ENCODE measurements at places on chromosomes 12 and 14.

- DNase-seq = peak; percentile 33
These were observed 1.8 kb downstream of the ZDHHC22 start for GRCh38 chr14:77139540-77140358.

DNA sequence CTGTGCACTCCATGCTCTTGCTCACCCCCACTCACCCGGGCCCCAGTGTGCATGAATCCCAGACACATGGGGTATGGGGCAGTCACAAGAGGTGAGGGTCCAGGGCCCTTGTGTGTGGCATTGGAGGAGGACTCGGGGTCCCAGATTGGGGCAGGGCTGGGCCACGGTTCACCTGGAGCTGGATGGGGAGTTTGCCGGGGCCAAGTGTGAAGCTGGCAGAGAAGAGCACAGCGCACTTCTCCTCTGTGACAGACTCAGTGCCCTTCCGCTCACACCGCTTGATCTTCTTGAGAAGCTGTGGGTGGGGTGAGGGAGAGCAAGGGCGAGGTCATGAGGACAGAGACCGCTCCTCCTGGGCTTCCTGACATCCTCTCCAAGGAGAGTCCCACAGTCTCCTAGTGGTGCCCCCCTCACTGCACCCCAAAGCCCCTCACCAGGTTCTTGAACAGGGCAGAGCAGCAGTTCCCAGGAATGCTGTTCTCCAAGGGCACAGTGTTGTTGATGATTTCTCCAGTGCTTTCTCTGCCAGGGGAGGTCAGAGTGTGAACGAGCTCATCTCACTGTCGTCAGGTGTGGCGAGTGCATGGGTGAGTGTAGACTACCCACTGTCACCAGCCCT lies 6.8 kb downstream of the STAT6 start:
- no peak for DNase-seq

DNA sequence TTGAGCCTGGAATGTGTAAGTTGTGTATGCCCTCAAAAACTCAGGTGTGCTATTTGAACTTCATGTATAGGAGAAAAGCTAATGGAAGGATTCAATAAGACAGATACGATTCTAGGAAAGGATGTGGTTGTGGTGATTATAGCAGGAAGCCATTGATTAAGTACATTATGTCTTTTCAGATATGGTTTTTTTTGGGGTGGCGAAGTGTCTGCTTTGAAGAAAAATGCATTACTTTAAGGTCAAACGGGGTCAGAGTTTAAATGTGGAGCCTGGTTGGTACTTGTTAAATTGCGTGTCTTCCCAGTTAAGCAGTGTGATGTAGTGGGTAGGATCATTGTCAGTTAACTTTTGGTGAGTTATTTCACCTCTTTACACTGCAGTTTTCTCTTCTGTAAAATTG lies 13.0 kb upstream of the NUP107 start:
- DNase-seq = no peak

- peak; percentile 47 for DNase-seq
These were observed 545 bp downstream of the CPSF2 start for GRCh38 chr14:92122351-92122677.

GRCh38 chr14:77554816-77555599 lies 56.4 kb upstream of the ISM2 start:
- DNase-seq = no peak

- peak; percentile 72 for DNase-seq
These were observed 7.8 kb upstream of the TBX3 start for GRCh38 chr12:114691763-114692185.

- DNase-seq = peak; percentile 61
These were observed 13.2 kb downstream of the STK38L start for GRCh38 chr12:27257104-27257843.

DNA sequence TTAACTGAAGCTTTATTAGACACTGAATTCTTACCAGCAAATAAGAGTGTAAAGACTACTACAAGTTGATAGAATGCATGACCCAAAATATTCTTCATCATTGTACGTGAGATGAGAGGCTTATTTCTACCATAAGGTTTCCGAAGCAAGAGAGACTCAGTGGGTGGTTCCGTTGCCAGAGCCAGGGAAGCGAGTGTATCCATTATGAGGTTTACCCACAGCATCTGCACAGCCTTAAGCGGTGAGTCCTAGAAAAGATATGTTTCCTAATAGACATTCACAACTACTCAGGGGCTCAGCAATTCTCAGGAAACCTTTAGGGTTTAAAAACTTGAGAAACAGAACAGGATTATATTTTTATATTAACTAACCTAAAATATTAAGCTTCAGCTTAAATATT lies 77.8 kb upstream of the POC1B start:
- DNase-seq = no peak

- no peak for DNase-seq
These were observed 24.7 kb upstream of the AP4S1 start for GRCh38 chr14:31000629-31001338.

- DNase-seq = peak; percentile 65
These were observed 28.8 kb downstream of the OAS2 start for GRCh38 chr12:113007166-113007565.

DNA sequence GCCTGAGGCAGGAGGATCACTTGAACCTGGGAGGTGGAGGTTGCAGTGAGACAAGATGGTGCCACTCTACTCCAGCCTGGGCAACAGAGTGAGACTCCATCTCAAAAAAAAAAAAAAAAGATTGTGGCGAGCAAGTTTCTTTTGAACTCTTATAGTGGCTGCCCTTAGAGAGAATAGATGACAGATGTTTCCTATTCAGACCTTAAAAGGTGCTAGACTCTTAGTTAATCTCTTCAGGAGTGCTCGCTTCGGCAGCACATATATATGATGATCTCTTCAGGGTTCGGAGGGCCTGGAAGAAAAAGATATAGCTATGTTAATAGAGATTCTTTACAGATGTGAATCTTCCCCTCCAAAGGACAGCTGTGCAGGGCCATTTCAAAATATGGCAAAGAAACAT lies 73.1 kb upstream of the AMN1 start:
- DNase-seq = no peak

DNA sequence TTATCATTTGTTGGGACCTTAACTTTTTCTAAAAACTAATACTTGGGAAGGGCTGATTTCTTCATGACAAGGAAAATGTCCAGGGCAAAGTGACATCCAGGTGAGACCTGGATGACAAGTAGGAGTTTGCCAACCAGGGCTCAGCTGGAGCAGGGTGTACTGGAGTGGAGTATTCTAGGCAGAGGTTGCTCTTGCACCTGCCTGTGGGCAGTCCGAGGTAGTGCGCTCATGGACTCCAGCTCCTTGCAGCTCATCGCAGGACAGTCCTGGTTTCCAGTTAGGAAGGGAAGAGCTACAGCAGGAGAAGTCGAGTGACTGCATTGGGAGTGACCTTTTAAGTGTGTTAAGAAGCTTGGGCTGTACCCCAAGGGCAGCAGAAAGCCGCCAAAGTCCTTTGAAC lies 175.9 kb downstream of the PELI2 start:
- DNase-seq = no peak

GRCh38 chr12:107679336-107679735 lies 6.3 kb upstream of the PWP1 start:
- DNase-seq = no peak

DNA sequence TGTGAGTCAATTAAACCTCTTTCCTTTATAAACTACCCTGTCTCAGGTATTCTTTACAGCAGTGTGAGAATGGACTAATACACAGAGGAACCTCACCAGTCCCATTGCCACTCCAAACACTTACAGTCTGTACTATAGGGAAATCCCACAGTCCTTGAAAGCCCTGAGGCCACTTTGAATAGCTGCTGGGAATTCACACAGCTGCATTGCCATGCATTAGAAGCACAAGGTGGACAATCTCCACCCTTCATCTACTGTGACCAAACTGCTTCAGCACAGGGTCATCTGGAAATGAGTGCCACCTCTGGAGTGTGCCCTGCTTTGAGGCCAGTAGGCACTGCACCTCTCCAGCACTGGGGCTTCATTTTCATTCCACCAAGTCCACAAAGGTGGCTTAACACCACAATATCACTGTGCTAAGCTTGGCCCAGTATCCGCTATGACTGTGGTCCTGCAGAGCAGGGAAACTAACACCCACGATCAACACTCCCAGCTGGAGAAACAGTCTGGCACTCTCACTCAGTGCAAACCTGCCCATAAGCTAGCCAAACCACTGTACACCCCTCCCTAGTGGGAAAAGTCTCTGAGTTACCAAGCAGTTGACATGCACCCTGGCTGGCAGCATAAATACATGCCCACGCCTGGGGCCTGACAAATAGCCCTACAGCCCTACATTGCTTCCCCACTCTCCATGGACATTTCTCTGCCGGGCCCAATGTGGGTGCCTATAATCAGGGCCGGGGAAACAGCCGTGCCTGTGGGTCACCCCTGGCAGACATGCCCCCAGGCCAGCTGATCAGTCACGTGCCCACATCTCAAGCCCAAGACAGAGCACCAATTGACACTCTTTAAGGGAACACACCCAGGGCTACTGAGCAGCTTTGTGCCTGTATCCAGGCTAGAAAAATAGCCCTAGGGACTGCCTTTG lies 294.3 kb upstream of the MGAT4C start:
- no peak for DNase-seq

- peak; percentile 59 for DNase-seq
These were observed 62.4 kb downstream of the PPM1A start for GRCh38 chr14:60311417-60311816.

- peak; percentile 49 for DNase-seq
These were observed 241.7 kb upstream of the PDE3A start for GRCh38 chr12:20126601-20127000.

DNA sequence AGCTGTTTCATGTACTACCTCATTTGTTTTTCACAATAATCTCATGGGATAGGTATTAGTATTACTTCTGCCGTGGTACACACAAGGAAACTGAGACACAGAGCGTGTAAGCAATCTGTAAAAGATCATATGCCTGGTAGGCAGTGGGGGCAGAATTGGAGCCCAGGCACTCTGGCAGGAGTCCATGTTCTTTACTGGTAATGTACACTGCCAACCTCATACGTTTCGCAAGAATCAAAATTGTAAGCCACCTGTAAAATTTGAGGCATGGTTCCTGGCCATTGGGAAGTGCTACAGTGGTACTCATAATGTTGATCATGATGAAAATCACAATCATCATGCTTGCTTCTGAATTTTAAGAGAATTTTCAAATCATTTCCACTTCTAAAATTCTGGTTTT lies 40.7 kb downstream of the TMTC1 start:
- DNase-seq = no peak

- DNase-seq = peak; percentile 51
These were observed 37.3 kb upstream of the EVL start for GRCh38 chr14:100027771-100028490.

DNA sequence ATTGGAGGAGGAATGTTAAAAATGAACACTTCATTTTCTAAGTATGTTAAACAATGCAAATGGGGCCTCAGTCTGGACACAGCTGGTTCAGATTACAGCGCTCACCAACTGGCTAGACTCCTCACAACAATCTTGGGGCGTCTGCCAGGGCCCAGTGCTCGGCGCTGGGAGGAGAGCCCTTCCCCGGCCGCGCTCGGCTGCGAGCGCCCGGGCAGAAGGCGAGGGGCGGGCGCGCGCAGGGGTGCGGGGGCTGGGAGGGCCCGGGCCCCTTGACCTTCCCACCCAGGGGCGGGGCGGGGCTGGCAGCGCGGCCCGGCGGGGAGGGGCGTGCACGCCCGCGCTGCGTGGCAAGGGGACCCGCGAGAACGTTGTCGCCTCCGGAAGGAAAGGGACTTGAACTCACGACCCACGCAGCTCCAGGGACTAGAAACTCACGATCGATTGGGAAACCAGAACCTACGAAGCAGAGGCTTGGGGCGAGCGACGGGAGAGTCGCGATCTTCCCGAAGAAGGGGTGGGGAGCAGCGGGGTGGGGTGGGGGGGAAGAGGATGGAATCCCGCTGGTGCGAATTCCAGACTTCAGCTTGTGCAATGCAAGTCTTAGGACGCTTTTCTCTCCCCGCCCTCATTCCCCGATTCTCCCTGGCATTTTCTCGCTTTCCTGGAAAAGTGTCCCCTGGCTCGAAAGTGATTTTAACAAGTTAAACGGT lies at the start of gene FBLN5:
Gene FBLN5 (minus strand): TSS at position 220 of the 710 bp plus-strand sequence. CDS start 465 bp downstream, outside the sequence.
- peak; percentile 93 for DNase-seq

GRCh38 chr12:1858456-1858855 lies 38.1 kb downstream of the LRTM2 start:
- DNase-seq = no peak

DNA sequence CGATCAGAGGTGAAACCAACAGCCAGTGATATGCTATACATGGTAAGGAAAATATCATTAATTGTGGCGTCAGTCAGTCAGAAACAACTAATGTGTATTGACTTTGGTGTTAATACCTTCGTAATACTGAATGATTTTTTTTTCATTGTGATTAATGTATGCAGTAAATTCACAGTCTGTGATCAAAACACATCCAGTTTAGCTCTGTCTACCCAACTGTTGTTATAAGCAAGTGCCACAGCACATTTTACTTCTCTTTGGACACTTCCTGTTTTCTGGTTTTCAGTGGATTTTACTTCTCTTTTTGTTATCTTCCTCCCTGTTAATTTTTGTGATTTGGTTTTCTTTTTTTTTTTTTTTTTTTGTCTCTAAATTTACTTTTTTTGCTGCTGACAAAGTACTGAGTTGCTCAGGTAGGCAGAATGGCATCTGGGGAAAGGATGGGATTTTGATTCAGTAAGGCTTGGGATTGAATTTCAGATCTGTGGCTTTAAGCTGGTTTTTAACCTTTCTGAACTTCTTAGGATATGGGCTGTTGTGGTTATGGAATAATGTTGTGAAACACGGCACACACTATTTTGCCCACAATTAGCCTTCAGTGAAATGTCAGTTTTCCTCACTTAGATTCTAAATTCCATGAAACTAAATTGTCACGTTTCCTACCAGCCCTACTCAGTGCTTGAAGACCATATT lies 604 bp downstream of the GLIPR1 start:
- DNase-seq = peak; percentile 45

GRCh38 chr12:2934371-2934770 lies 24.8 kb upstream of the TEAD4 start:
- DNase-seq = no peak

DNA sequence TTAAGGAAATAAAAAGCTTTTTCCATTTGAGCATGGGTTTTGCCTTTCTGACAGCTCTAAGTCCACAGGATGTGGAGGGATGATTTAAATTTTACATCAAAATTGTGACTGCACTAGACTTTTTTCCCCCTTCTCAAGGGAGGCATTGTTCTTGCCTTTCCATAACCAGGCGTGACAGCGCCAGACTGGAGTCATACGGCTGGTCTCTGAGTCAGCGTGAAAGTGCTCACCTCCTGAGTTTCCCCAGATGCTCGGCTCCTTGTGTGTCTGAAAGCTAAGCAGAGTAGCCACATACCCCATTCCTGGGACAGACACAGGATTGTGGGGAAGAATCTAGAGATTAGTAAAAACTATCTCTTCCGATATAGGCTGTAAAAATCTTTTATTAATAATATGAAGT lies 43.1 kb downstream of the SOX5 start:
- DNase-seq = peak; percentile 1

DNA sequence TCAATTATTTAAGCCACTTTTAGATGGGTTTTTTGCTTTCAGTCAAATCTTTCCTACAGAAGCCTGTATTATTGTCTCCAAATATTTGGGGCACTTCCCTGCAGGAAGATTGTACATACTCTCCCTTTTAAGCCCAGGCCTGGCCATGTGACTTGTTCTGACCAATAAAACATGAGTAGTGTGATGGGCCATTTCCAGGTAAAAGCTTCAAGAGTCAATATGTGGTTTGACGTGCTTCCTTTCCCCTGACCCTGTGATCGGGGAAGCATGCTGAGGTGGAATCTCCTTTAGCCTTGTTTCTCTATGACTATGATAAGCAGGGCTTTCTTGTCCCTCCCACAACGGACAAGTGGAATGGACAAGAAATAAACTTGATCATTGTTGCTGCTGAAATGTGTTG lies 14.2 kb upstream of the NIN start:
- no peak for DNase-seq

Data from EH (cell line).